OCI-LY7 (cell line): ENCODE measurements at places on chromosomes 12 and 14.
A peak's percentile ranks its signal among the peaks of the same experiment; 100 is the strongest.

GRCh38 chr14:104049576-104050240, 35.8 kb upstream of the ASPG start:
- no peak for DNase-seq

GRCh38 chr14:80965037-80965436, 9.6 kb downstream of the TSHR start:
- no peak for DNase-seq

- DNase-seq = no peak
These were observed 5.1 kb upstream of the NKX2-1 start for GRCh38 chr14:36524874-36525745.

GRCh38 chr14:35419429-35419841, 14.9 kb upstream of the NFKBIA start:
- no peak for DNase-seq

DNA sequence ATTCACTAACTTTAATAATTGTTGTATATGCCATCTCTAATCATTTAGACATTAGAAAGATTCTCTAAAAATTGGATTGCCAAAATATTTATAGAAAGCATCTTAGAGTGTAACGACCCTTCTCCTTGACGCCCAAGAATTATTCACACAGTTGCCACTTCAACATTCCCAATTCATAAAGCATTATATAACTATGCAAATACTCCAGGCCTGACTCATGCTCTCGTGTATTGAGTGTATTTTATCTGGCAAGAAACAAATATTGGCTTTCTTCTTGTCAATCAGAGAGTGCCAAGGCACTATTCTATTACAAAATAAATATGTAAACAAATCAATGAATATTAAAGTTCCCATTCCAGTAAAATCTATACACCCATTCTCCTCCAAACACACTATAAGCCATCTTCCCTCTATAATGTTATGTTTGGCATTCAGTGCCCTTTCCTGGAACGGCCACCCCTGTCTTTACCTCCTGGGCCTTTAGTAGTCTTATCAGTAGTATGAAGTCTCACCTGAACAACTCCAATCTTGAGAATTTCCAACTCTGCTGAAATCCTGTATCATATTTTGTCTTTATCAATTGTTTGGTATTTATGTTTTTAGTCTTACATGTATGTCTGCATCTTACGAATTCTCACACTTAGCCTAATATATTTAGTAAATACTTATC, 182.6 kb downstream of the PIK3C2G start:
- DNase-seq = no peak

- DNase-seq = no peak
These were observed 166.9 kb upstream of the ATXN7L3B start for GRCh38 chr12:74370608-74371216.

DNA sequence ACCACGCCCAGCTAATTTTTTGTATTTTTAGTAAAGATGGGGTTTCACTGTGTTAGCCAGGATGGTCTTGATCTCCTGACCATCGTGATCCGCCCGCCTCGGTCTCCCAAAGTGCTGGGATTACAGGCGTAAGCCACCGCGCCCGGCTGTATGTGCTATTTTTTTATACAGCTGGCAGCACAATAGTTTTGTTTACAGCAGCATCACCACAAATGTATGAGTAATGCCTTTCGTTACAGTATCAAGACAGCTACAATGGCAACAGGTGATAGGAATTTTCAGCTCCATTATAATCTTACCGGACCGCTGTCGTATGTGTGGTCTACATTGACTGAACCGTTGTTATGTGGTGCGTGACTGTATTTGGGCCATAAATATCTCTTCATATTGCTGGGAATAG, 11.6 kb upstream of the MDM2 start:
- no peak for DNase-seq

DNA sequence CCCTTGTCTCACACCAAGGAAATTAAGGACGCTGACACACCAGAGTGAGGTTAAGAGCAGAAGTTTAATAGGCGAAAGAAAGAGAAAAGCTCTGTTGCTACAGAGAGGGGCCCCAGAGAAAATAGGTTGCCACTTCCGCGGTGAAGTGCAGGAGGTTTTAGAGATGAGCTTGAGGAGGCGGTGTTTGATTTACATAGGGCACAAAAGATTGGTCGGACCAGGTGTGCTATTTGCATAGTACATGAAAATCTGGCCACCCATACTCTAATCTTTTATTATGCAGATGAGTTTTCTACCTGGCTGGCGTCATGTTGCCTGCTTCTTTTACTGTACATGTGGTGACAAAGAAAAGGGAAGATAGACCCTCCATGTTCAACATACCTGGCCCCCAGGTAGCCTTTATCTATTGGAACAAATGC, 23.3 kb upstream of the MYF6 start:
- DNase-seq = no peak

DNA sequence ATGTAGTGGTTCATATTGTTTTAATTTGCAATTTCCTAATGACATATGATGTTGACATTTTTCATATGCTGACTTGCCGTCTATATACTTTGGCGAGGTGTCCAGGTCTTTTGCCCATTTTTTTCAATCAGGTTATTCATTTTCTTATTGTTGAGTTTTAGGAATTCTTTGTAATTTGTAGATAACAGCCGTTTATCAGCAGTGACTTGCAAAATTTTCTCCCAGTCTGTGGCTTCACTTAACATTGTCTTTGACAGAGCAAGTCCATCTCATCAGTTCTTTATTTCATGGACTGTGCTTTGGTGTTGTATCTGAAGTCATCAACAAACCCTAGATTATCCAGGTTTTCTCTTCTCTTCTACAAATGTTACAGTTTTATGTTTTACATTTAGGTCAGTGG, 12.6 kb upstream of the KLHDC2 start:
- DNase-seq = no peak

GRCh38 chr12:132404951-132405741, 75.8 kb upstream of the GALNT9 start:
- no peak for DNase-seq

GRCh38 chr12:75760573-75761294, 249.3 kb upstream of the KRR1 start:
- DNase-seq = peak; percentile 83

DNA sequence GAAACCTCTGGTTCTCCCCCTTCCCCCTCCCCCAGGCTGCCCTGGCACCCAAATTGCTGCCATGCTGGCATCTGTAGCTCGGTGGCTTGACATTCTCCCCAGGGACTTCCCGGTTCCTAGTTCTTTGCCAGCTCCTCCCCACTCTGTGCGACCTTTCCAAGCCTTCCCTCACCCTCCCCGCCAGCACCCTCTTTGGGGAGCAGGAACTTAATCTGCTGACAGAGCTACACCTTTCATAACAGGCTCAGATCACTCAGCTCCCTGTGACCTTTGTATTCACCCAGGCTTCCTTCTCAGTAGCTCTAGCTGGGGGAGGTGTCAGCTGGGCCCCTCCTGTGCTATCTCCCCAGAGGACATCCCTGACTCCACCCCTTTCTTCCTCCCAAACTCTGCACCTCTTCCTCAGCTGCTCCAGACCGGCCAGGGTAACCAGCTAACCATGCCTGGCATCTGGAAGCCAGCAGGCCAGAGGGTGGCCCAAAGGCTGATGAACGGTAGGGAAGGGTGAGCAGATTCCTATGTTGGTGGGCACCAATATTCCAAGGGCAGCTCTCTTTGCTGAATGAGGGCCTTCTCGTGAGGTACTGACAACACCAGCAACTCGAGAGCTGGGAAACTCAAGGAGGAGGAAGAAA, 1.8 kb upstream of the COX14 start:
- peak; percentile 64 for DNase-seq

GRCh38 chr12:9977916-9978315, 6.7 kb downstream of the CLEC12A start:
- DNase-seq = no peak

- DNase-seq = no peak
These were observed 41.7 kb downstream of the TTLL5 start for GRCh38 chr14:75702616-75703261.

GRCh38 chr14:36717363-36717762, 55.7 kb downstream of the PAX9 start:
- no peak for DNase-seq

DNA sequence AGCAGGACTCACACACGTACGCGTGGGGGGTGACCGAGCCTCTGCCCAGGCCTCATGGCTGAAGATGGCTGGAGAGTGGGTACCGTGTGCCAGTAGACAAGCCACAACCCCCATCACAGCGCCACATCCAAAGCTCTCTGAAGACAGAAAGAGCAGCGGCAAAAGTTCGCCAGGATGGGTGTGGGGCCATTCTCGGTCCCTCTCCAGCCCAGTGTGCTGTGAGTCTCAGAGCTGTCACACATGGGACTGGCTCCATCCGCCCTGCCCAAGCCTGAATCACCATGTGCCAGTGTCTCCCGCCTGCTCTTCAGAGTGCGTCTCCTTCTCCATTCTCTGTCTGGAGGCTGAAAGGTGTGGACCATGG, 5.7 kb downstream of the TMEM179 start:
- no peak for DNase-seq

- DNase-seq = no peak
These were observed 154.1 kb downstream of the ZNF664 start for GRCh38 chr12:124126950-124127655.

DNA sequence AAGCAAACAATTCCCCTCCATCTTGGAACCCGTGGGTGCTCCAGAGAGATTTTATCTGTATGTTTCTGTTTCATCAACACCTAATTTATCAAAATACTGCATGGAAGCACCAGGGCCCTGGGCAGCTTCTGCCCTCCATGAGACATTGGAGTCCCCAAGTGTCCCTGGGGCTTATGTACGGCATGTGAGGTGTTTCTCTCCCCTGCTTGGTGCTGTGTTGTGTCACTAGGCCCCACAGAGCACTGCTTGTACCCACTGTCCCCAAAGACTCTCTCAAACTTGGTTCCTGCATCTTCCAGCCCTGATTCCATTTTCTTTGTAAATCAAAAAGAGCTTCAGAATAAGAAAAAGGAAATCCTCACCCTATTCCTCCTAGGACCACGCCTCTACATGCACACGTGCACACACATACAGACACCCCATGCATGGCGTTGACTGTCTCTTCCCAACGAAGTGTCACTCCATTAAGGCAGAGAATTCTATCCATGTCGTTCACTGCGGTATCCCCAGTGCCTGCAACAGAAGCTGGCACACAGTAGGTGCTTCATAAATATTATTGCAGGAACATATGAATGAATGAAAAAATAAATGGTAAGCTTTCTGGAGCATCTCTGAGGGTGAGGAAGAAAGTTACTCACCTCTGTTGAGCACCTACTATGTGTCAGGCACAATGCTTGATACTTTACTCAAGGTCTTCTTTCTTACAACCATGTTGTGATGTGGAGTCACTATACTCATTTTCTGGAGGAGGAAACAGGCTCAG, 191.6 kb downstream of the DICER1 start:
- DNase-seq = no peak

- DNase-seq = no peak
These were observed 11.6 kb downstream of the SIX1 start for GRCh38 chr14:60637479-60638315.

DNA sequence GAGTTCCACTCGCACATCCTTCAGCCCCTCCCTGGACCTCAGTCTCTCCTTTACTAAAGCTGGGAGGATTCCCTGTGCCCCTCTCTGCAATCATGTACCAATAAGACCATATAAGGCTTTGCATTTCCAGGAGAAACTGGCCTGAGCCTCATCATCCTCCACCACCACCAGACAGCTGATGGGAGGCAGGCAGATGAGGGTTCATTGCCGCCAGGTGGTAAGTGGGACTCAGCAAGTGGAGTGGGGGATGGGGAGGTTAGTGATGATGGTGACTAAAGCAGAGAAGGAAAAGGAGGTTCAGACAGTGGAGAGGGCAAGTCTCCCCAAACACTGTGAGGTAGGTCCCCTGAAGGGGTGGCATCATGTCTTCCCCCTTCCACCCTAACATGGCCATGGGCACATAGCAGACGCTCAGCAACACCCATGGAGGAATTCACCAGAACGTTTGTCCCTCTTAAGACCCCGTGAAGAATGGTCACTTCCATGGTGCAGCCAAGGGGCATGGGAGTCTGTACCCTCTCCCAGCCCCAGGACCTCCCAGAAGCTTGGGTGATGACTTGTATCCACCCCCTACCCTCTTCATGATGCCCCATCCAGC, 4.5 kb upstream of the TNFRSF1A start:
- no peak for DNase-seq

DNA sequence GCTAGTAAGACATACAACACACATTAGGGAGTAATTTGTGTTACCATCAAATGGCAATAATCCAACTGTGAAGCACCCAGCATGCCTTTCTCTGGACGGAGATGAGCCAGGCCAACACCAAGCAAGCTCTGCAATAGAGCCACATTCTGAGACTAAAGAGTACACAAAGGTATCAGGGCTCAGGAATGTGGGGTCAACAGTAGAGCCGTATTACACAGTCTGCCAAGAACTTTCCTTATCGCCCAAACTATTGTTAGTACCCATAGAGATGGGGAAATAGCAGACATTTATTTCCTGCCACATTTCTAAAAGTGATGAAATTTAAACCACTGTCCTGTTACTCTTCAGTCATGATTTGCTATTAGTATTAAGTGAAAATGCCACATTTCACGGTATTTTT, 113.7 kb downstream of the BMP4 start:
- DNase-seq = no peak

DNA sequence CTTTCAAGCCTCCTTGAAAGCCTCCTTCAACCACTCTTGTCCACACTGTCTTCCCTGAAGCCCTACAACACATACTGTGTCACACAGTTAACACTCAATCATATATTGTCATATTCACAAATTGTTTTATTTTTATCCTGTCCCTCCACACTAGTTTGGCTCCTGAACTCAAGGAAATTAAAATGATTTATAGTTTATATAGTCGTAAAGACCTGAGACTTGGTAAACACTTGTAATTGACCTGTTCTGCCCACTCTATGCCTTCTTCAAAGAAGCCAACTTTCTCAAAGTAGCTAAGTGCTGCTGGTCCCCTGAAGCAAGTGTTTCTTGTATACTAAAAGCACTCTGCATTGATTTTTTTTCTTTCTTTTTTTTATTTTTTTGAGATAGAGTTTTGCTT, 15.6 kb upstream of the NEK9 start:
- DNase-seq = no peak

DNA sequence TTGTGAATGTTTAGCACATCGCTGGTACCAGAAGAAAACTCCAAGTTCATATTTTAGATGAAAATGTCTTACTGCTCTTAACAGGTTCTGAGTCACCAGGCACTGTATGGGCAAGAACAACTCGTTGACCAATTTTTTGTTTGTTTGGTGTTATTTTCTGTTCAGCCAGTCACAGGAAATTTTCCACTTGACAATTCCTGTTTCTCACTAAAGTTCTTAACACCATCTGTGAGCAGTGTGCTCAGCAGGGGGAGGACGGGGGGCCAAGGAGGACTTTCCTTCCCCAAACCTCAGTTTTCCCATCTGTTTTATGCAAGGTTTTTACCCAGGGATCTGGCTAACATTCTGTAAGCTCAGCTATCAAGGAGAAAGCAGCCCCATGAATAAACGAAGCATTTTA, 3.0 kb downstream of the NUAK1 start:
- DNase-seq = no peak

DNA sequence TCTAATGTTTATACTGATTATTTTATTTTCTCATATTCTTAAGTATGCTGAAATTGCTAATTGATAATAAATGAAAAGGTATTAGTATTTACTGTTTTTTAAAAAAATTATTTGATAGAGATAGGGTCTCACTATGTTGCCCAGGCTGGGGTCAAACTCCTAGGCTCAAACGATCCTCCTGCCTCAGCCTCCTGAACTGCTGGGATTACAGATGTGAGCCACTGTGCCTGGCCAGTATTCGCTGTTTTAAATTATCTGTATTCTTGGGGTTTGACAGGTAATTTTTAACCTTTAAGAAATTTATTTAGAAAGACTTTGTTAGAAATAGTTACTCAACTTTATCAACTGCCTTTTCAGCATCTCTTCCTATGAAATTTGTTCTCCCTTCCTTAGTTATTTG, 32.2 kb downstream of the RAN start:
- DNase-seq = no peak

- DNase-seq = no peak
These were observed 32.1 kb upstream of the TXNRD1 start for GRCh38 chr12:104183443-104183842.
